ENCODE measurements at places on chromosomes 2 and 18. TPM values are rescaled to one million over a fixed set of nuclear protein-coding genes. Genes with fewer than 3 reads are reported as not detected.

DNA sequence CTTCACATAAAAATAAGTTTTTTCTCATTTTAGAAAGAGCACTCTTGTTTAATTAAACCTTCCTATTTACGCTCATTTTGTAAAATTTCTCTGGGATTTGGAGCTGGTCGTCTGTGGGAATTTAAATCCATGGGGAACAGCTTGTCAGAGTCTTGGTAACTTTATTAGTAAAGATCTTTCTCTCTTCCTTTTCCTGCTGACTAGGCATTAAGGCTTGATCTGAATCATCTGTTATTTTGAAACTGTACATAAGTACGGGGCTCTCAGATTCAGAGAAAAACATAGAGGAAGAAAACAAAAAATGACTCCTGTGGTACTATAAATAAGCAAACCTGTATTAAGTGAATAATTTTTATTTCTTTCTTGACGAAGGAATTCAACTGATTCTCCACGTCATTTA, 150.2 kb downstream of the ST6GAL2 start:
- DNase-seq: no peak

Gene COL4A3
- total RNA-seq: 0.35 TPM

- peak; percentile 15 for DNase-seq
Measured at GRCh38 chr18:35407871-35408481, 30.8 kb upstream of the ZNF396 start.

DNA sequence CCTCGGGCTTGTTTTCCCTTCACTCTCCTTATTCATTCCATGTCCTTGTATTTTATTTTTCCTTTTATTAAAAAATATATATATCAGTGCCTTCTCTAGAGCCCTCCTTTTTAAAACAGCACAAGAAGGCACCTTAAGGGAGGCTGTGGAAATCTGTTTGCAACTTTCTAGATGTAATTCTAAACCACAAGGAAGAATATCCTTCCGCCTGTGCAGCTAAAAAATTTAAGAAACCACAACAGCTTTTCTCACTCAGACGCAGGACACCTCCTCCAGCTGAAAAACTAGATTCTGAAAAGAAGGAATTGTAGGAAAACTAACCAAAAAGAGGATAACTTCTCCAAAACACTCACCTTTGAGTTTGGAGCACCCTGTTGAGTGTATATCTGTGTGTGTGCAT, 142.2 kb downstream of the BCL11A start:
- DNase-seq: no peak

- DNase-seq: no peak
Measured at GRCh38 chr2:101305492-101306078, 2.9 kb downstream of the RNF149 start.

DNA sequence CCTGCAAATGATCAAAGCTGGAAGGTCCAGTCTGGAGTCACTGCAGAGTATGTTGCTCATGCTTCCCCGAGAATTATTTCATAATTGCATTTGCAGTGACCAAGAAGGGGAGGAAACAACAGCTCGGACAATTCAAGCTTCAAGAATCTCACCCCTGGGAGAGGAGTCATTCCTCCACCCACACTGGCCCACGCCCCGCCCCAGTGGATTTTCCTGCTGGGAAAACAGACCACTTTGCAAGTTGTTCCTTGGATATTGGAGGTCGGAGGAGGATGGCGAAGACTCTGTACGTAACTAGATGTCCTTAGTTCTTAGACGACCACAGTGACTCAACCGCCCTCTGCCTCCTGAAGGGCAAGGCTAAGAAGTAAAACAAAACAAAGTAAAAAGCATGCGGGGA, 159.4 kb downstream of the TPO start:
- no peak for DNase-seq

Gene MOGAT1
- total RNA-seq: not detected

Gene PLCL1
- total RNA-seq: 20.3 TPM

Gene LPIN1
- 67.1 TPM for total RNA-seq

DNA sequence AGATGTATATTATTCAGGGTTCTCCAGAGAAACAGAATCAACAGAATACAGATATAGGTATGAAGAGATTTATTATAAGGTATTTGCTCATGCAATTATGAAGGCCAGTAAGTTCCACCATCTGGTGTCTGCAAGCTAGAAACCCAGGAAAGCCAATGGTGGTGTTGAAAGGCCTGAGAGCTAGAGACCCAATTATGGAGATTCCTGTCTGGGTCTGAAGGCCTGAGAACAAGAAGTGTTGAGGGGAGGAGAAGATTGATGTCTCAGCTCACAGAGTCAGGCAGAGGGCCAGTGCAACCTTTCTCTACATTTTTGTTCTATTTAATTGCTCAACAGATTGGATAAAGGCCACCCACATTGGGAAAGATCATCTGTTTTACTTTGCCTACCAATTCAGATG, 524.2 kb upstream of the CRIM1 start:
- DNase-seq: no peak

DNA sequence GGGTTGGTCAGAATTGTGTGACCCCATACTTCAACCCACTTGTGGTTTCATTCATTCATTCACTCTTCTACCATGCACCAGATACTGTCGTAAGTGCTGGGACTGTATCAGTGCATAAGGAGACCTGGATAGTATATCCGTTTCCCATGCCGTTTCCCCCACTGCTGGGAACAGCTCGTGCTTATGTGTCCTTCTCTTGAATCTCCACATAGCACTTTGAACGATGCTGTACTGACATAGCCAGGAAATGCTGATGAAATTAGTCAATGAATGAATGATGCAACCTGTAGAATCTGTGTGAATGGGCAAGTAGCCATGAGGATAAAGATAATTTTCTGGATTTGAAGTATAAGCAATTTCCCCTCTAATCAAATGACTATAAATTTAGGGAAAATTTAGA, 276.1 kb downstream of the BCL2 start:
- DNase-seq: no peak

GRCh38 chr2:105338020-105338385, 663 bp downstream of the C2orf49 start:
- no peak for DNase-seq

DNA sequence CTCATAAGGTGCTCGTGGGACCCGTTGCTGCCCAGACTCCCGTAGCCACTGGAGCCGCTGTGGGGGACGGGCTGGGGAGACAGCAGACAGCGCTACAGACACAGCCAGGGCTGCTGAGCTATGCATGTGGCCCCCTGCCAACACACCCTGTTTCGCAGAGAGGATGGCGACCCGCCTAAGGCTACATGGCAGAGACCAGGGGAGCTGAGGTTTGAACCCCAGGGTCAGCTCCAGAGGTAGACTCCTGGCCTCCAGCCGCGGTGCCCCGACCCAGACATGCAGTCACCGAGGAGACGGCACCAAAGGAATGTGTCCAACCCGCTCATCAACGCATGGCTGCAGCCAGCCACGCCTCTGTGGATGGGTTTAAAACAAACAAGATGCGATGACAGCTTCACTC, 21.0 kb upstream of the HES6 start:
- no peak for DNase-seq

DNA sequence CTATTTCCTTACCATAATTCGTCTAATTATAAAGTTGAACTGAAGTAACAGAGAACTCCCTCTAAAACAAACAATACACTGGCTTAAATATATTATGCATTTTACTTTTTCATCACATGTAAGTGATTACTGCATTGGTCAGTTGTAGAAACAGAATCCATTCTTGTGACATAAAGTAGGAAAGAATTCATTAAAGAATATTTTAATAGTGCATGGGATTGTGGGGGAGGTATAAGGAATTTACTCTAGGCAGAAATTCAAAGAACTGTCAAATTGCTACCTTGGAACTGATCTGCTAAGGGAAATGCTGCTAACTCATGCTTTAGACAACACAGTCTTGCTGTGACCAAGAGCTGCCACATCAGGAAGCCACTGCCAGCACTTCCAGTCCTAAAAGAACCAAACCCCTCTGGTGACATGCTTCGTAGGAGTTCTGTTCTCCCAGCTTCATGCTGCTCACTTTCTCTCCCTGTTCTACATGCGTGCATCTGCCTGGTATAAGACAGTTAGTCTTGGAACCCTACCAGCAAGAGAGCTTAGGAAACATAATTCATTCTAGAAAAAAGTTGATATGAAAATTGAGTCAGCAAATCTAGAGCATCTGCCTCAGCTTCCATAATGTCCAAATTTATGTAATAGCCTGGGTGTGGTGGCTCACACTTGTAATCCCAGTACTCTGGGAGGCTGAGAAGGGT, 1137.6 kb upstream of the NXPH2 start:
- DNase-seq: no peak

Gene UBE2F
- 35.1 TPM for total RNA-seq

GRCh38 chr2:70553334-70553583, 367 bp downstream of the TGFA start:
- DNase-seq: peak; percentile 11

GRCh38 chr18:38933322-38933721, 1367.7 kb upstream of the CELF4 start:
- no peak for DNase-seq

DNA sequence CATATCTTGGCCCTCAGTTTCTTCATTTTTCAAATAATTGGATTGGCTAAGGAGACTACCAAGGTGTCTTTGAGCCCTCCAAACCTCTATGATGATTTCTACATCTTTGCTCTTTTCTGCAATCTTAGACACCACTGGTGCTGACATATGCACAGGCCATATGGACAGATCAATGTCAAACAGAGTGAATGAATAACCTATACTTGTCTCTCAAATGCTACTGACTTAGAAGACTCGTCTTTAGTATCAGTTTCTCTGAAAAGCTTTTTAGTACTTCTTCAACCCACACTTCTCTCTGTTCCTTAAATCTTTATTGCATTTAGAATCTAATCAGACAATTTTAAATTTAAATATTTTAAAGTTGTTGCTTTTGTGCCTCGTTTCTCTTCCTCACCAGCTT, 258.2 kb downstream of the LTBP1 start:
- no peak for DNase-seq

Gene ONECUT2
- 0.03 TPM for total RNA-seq

Gene C1QL2
- not detected for total RNA-seq

Gene VWA3B
- total RNA-seq: not detected

GRCh38 chr2:63436488-63436887, 151.8 kb downstream of the WDPCP start:
- no peak for DNase-seq

Data from T-cell (primary cell).